ENCODE measurements at places on chromosomes 7 and 10.

- DNase-seq = no peak
These were observed 798.5 kb upstream of the IGFBP3 start for GRCh38 chr7:46719616-46720015.

DNA sequence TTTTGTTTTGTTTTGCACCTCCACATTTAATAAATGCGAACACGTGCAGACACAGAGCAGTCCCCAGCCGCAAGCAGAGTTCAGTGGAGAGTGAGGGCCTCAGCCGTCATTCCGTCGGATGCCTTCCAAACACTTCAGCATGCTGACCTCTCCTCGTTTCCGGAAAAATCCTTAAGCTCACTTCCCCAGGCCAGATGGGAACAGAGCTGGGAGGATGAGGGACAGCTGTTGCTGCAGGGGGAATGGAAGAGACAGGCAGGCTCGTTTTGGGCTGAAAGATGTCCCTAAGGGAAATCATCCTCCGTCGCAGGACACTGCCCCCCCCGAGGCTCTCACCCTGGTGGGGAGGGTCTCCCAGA is 17.2 kb upstream of the FGFR2 start:
- DNase-seq = no peak

DNA sequence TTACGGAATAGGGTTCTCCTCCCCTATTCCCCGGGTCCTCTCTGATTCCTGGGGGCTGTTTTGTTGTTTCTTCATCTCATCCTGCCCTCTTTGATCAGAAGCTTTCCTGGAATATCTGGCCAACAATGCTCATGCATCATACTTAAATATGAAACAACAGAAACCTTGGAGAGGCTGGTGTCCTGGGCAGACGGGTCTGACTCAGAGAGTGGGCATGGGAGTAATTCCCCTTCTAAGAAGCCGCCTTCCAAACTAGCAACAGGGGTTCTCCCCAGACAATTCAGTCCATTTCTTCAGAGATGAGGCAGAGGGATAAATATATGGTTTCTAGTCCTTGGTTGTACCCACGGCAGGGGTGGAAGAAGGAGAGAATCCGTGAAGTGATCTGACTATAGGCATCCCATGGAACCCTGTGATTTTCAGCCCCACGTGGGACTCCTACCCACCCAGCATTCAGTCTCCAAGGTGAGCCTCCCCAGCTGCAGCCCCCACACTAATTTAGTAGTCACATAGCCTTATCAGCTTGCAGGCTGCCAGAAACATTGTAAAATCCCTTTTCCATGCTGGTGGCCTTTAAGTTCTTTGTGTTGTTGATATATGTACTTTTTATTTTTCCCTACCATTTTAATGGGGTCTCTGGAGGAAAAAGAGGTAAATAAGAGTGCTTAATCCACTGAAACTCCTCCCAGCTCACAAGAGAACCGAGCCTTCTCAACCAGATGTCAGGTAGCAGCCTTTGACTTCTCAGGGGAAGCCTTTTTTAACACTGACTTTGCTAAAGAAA is 119.2 kb downstream of the SFMBT2 start:
- no peak for DNase-seq

DNA sequence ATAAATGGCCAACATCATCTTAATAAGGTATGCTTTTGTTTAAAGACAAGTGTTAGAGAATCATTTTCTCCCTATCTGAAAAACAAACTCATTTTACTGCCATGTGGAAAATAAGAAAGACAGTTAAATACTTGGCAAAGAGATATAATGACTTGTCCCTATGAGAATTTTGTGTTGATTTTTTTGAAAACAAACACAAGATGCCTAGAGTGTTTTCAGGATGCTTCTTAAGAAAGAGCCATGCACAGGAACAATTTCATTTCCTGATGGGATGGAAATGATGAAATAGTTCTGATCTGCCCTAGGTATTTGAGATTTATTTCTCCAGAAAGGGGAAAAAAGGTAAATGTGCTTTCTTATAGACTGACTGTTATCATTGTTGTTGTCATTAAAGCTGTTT is 237.5 kb upstream of the GNAI1 start:
- no peak for DNase-seq

DNA sequence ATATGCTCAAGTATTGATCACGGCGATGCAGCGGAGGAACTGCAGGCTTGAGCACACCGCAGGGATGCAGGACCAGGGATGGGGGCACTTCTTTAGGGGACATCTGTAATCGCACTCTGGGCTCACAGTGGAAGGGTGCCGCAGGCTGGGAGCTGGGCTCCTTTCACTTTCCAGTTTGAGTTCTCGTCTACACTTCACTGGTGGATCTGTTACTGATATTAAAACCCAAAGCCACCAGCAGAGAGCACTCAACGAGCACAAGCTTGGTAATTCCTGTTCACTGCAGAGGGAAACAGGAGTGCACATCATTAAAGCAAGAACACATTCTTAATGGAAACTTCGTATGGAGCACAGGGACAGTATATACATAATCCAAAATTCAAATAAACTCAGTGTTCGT is 91.3 kb downstream of the PARD3 start:
- DNase-seq = no peak

DNA sequence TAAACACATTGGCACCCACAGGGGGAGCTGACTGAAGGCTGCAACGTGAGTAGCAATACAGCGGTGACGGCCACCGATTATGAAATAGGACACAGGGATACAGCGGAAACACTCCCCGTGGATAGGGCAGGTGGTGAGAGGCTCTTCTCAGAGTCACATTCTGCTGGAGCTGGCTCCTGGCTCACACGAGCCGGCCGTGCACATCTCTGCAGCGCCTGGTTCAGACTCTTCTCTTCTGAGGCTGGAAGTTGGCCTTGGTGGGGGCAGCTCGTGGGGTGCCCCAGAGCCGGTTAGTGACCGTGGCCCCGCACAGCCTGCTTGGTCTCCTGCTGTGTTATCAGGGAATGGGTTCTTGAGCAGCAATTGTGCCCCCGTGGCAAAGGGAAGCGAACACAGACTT is 61.3 kb upstream of the EN2 start:
- no peak for DNase-seq

GRCh38 chr10:69972981-69973397 is 79.7 kb upstream of the MACROH2A2 start:
- no peak for DNase-seq

DNA sequence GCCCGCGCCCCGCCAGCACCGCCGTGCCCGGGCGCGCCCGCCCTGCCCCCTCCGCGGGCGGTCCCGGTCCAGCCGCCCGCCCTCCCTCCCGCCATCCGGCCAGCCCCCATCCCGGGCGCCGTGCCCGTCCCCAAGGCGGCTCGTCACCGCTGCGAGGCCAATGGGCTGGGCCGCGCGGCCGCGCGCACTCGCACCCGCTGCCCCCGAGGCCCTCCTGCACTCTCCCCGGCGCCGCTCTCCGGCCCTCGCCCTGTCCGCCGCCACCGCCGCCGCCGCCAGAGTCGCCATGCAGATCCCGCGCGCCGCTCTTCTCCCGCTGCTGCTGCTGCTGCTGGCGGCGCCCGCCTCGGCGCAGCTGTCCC is at the start of gene HTRA1:
HTRA1 (plus strand) TSS at position 187 of the 362 bp plus-strand sequence; CDS start at position 287, 100 bp downstream.
- no peak for DNase-seq

DNA sequence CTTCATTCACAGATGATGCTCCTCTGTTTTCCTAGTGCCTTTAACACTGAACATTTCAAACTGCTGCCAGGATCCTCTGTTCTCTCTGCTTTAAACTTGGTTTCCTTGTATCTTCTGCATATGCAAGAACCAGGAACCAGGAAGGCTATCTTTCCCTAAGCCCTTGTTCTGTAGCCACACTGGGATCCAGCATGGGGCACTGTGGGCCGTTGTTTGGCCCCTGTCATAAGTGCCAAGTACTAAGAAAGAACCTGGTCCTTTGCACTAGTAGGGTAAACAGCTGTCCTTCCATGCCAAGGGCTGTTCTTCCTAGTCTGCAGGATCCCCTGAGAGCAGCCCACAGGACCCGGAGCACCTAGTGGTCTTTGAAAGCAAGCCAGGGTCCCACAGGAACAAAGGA is 49.0 kb upstream of the TRIM8 start:
- DNase-seq = no peak

GRCh38 chr10:130654726-130655125 is 518.5 kb downstream of the GLRX3 start:
- no peak for DNase-seq

DNA sequence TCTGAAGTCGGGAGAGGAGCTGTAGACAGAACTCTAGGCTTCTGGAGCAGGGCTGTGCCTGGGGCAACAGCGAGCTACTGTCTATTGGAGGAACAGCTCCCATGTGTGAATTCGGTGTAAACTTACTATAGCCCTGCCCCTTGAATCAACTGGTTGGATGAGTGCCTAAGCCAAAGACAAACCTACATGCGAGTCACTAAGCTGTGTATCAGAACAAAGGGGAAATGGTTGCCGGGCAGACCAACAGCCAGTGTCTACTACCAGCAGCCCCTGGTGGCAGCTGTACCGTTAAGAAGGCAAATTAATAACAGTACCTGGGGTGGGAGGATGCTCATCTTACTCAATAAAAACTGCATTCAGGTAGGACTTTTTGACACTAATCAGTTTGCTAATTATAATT is 343.6 kb downstream of the ACTR3B start:
- no peak for DNase-seq

DNA sequence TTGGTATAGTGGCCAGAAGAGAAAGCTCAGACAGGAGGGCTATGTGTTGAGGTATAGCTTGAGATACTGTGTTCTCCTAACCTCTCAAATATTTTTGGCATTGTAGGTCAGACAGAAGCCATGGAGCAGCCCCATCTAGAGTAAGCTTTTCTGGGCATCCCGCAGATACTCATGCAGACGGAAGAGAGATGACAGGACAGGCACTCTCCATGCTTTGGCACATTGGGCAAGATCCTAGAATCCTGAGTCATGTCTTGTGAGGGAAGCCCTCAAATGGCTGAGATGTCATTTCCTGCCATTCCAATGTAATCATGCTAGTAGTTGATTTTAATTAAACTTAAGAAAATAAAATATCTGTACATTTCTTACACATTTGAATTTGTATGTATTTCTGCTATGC is 16.8 kb upstream of the KIF20B start:
- no peak for DNase-seq

DNA sequence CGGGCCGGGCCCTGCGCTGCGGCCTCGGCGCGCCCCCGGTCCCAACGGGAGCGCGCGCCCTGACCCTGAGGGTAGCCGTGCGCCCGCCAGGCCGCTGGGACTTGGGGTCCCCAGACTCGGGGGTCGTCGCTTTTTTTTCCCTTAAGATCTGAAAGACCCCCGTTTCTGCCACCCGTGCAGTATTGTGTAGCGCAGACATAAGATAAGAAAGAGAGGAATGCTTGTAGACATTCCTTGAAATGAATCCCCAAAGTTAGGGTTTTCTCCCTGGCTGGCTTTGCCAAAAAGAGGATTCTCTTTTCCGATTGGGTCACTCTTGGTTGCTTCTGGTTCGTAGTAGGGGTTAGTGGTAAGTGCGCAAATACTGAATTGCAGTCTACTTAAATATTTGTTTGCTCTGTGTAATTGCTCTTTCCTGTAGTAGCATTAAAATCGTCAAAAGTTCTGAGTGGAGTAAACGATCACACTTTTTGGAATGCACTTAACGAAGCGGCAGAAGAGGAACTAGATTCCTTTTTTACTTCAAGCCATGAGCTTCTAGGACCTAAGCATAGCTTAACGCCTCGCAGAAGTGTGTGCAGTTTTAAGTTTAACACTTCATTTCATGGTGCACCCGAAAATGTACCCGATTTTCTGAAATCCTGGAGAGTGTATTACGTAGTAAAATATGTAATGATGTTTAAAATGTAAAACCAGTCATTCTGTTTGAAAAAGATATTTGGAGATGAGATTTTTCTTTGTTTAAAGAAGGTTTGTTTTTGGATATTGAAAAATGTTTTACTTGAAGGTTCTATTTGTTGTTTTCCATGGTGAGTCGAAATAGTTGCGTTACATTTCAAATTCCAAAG is 1.3 kb downstream of the CUL1 start:
- no peak for DNase-seq

- no peak for DNase-seq
These were observed 62.8 kb upstream of the CUX1 start for GRCh38 chr7:101754424-101755159.

- DNase-seq = no peak
These were observed 67.9 kb downstream of the ZNF783 start for GRCh38 chr7:149329766-149330334.

DNA sequence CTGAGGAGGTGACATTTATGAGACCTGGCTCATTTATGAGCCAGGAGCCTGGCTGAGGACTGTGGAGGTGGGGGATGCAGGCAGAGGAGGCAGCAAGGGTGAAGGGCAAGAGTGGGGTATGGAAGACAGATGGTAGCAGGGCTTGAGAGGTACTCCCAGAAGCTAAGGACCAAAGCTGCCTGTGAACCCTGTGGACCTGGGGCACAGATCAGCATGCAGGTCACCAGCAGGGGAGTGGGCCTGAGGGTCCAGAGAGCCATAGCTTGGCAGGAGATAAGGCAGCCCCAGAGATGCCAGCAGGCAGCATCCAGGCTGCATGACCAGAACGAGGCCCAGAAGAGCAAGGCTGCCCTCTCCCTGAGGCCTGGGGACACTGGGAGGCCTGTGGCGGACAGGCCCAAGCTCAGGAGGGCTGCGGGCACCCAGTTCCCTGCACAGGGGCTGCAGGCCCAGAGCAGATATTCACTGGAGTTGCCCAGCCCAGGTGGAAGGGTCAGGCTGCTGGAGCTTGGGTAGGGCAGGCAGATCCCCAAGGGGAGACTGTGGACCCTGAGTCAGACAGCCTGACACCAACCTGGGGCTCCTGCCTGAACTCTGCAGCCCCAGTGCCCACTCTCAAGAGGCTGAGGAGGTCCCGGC is 3.4 kb downstream of the GPR15LG start:
- no peak for DNase-seq

DNA sequence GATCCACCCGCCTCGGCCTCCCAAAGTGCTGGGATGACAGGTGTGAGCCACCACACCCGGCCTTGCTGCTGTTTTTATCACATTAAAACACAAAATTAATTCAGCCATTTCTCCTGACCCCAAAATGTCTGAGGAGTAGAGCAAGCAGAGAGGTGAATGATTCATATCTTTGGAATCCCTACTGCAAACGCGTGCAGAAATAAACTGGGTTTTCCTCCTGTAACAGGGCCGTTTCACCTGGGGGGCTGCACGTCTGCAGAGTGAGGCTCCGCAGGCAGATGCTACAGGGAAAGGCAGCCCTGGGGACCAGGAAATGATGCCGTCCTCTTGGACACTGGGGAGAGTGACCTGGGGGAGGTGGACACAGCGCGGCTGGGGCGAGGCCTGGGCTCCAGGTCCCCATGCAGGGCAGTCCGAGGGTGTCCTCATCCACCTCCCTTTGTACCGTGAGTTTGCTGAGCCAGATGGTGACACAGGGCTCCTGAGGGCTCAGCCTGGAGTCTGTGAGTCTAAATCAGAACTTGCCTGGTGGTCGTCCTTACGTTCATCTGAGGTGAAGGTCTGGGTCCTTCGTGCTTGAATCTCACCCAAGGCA is 41.9 kb downstream of the PDGFA start:
- DNase-seq = no peak

GRCh38 chr10:14536241-14537213 is 205.8 kb upstream of the FRMD4A start:
- no peak for DNase-seq

- DNase-seq = no peak
These were observed 108.2 kb upstream of the NFE2L3 start for GRCh38 chr7:26043801-26044200.
